Thoracic aorta (tissue), 2 donors: ENCODE measurements at places on chromosomes 5 and 9.

- H3K4me3 ChIP-seq: no peak overlapping the region
- H3K4me1 ChIP-seq: no peaks in the 10 kb centered on the region
These were observed 174.5 kb downstream of the DOCK8 start for GRCh38 chr9:389159-389558.

- H3K27me3 ChIP-seq: no peaks in the 10 kb centered on the region
- no peaks in the 10 kb centered on the region for H3K4me1 ChIP-seq
- no peak overlapping the region for H3K27ac ChIP-seq
- H3K36me3 ChIP-seq: no peaks in the 10 kb centered on the region
- DNase-seq: no peak
These were observed 177.0 kb upstream of the MVB12B start for GRCh38 chr9:126149661-126150060.

DNA sequence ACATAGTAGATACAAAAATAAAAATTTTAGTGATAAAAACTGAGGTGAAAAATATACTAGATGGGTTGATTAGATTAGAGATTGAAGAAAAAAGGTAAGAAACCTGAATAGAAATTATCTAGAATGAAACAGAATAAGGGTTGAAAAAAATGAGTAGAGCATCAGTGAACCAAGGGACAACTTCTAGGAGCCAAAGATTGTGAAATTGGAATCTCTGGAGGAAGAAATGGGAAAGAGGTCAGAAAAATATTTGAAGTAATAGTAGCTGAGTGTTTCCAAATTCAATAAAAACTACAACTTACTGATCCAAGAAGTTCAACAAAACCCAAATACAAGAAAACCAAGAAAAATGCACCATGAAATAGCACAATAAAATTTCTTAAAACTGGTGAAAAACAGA lies 116.6 kb upstream of the STARD4 start:
- no peaks in the 10 kb centered on the region for H3K36me3 ChIP-seq
- H3K4me3 ChIP-seq: no peak overlapping the region
- H3K27me3 ChIP-seq: no peaks in the 10 kb centered on the region
- no peak overlapping the region for H3K27ac ChIP-seq
- H3K4me1 ChIP-seq: peaks cover 10% of the 10 kb centered on the region

DNA sequence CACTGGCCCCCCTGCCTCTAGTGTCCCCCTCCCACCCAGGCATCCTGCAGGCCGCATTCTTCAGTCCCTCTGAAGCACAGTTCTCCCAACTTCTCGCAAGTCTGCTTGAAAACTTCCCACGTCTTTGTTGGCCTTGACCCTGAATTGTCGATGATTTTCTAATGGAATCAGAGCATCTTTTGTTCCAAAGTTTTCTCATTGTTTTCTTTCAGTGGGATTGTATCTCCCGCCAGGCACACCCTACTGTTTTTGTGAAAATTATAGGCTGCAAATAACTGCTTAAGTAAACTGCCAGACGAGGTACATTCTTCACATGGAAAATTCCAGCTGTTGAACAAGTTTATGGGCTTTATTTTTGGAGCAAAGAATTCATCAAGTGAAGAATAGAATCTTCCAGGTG lies 122.6 kb upstream of the SLC25A48 start:
- no peak for DNase-seq
- H3K27ac ChIP-seq: no peak overlapping the region
- no peaks in the 10 kb centered on the region for H3K27me3 ChIP-seq
- H3K4me3 ChIP-seq: no peak overlapping the region
- no peaks in the 10 kb centered on the region for H3K36me3 ChIP-seq
- no peaks in the 10 kb centered on the region for H3K4me1 ChIP-seq

DNA sequence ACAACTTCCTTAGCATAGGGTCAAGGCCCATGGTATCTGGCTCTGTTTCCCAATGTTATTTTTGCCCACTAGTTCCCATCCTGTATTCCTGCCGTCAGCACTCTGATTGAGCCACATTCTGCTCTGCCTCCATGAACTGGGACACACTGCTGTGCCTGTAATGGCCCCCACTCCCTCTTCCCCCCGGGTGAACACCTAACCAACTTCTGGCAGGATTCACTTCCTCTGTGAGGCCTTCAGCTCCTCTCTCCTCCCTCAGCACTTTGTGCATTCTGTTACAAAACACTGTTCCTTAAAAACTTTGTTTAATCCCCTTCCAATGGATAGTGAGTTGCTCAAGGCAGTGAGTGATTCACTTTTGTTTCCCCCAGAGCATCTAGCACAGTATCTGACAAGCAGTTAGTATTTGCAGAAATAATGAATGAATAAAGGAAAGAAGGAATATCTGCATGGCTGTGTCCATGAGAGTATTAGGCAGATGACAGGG lies 183.6 kb downstream of the EFNA5 start:
- H3K4me3 ChIP-seq: no peak overlapping the region
- H3K27me3 ChIP-seq: no peaks in the 10 kb centered on the region
- no peaks in the 10 kb centered on the region for H3K36me3 ChIP-seq
- no peaks in the 10 kb centered on the region for H3K4me1 ChIP-seq

GRCh38 chr9:114937516-114937915 lies 7.1 kb upstream of the TNFSF8 start:
- H3K4me1 ChIP-seq: peaks cover 8% of the 10 kb centered on the region
- no peak overlapping the region for H3K4me3 ChIP-seq
- no peak overlapping the region for H3K27ac ChIP-seq
- no peak for DNase-seq
- no peaks in the 10 kb centered on the region for H3K27me3 ChIP-seq

DNA sequence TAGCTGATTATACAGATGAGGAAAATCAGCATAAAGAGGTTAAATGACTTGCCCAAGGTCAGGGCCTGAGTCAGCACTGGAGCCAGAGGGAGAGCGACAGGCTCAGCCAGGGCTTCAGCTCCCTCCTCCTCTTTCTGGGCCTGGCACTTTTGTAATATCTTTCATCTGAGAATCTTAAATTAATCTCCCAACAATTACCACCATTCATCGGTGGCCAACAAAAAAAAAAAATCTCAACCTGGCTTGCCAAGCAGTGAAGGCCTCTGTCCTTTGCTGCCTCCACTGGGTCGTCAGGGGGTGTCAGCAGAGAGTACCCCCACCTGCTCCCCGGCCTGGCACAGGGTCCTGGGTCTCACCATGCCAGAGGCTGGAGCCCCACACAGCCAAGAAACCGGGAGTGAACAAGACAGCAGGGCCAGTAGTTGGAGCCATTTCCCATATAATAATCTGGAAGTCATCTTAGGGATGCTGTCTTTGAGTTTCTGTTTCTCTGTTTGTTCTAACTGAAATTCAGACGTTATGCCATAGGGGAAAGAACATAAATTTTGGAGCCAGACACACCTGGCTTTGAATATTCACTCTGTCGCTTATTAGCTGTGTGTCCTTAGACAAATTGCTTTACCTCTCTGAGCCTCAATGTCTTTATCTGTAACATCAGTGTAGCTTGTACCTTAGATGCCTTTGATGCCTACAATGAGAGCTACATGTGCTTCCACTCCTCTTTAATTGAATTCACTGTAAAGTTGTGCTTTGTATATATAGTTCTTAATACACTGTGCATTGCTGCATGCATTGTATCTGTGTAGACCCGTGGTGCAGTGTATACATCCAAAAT lies 299.9 kb upstream of the MSX2 start:
- DNase-seq: no peak
- H3K4me3 ChIP-seq: no peak overlapping the region
- no peaks in the 10 kb centered on the region for H3K36me3 ChIP-seq

GRCh38 chr5:90171466-90171865 lies 238.1 kb downstream of the CETN3 start:
- H3K36me3 ChIP-seq: no peaks in the 10 kb centered on the region
- no peak overlapping the region for H3K27ac ChIP-seq
- peaks cover 18% of the 10 kb centered on the region for H3K4me1 ChIP-seq
- no peak overlapping the region for H3K4me3 ChIP-seq

DNA sequence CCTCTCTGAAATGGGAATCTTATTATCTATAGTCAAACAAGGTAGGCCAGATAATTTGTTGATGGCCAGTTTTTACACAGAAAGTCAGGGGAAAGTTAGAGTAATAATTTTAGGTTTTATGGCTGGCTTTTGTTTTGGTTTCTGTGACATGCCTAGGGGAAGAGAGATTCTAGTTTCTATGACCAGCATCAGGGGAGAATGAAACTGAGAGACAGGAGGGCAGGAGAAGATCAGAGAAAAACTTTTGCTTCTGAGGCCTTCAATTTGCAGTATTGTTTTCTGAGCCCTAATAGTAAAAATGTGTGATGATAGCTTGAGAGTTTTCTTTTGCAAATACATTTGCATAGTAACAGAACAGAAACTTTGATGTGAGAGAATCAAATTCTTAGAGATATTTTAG lies 564.3 kb downstream of the ZNF608 start:
- no peaks in the 10 kb centered on the region for H3K4me1 ChIP-seq
- no peaks in the 10 kb centered on the region for H3K36me3 ChIP-seq
- no peak overlapping the region for H3K4me3 ChIP-seq
- H3K27me3 ChIP-seq: no peaks in the 10 kb centered on the region

- H3K4me1 ChIP-seq: no peaks in the 10 kb centered on the region
- DNase-seq: no peak
- no peak overlapping the region for H3K27ac ChIP-seq
- H3K36me3 ChIP-seq: no peaks in the 10 kb centered on the region
- H3K27me3 ChIP-seq: no peaks in the 10 kb centered on the region
- H3K4me3 ChIP-seq: no peak overlapping the region
These were observed 87.5 kb downstream of the TRPM6 start for GRCh38 chr9:74800226-74800625.

DNA sequence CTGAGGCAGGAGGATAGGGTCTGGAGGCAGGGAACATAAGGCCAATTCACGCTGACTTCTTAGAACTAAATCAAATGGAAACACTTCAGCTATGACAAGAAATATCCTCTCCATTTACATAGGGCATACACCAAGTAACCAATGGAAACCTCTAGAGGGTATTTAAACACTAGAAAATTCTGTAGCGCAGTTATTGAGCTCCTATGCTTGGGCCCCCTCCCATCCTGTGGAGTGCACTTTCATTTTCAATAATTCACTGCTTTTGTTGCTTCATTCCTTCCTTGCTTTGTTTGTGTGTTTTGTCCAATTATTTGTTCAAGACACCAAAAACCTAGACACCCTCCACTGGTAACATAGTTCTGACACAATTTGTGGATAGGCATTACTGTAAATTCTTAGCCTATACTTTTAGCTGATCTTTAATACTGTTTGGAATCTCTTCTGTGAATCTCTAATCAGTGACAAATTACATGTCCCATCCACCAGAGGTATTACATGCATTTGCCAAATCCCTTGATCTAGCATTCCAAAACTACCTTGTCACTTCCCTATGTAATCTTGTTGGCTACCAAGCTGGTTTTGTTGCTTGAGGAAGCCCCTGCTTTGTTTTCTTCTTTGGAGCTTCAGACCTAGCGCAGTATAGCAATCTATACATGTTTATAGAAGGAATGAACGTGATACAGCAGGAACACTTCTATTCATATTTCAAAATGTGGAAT lies 61.6 kb downstream of the ST8SIA4 start:
- no peak overlapping the region for H3K4me3 ChIP-seq
- no peaks in the 10 kb centered on the region for H3K27me3 ChIP-seq
- no peak for DNase-seq
- no peaks in the 10 kb centered on the region for H3K36me3 ChIP-seq
- H3K27ac ChIP-seq: no peak overlapping the region

- H3K36me3 ChIP-seq: no peaks in the 10 kb centered on the region
- H3K4me3 ChIP-seq: no peak overlapping the region
- no peaks in the 10 kb centered on the region for H3K4me1 ChIP-seq
- H3K27me3 ChIP-seq: no peaks in the 10 kb centered on the region
These were observed 21.3 kb downstream of the PRDM9 start for GRCh38 chr5:23528677-23529076.

DNA sequence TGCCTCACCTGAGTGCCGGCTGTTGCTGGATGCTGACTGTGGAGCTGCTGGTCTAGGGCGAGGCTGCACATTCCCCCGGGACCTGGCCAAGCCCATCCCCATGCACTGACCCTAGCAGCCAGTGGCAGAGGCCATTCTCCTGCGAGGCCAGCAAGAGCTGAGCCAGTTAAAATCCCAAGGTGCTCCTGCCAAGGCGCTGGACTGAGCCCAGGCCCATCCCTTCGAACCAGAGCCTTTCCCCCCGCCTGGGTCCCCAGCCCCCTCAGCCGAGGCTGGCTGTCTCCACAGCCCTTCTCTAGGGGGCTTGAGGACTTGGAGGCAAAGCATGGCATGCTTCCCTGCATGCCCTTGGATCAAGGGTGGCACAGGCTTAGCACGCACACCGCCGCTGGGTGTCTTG lies 1.6 kb downstream of the ADAMTSL2 start:
- H3K4me1 ChIP-seq: peaks cover 16% of the 10 kb centered on the region
- DNase-seq: no peak
- H3K27me3 ChIP-seq: no peaks in the 10 kb centered on the region
- H3K27ac ChIP-seq: no peak overlapping the region

- H3K27me3 ChIP-seq: no peaks in the 10 kb centered on the region
- H3K4me3 ChIP-seq: peak overlapping the region; percentile 12
- no peak for DNase-seq
- H3K4me1 ChIP-seq: peaks cover 24% of the 10 kb centered on the region
- no peaks in the 10 kb centered on the region for H3K36me3 ChIP-seq
These were observed 29.6 kb downstream of the SPRY4 start for GRCh38 chr5:142295084-142295758.

DNA sequence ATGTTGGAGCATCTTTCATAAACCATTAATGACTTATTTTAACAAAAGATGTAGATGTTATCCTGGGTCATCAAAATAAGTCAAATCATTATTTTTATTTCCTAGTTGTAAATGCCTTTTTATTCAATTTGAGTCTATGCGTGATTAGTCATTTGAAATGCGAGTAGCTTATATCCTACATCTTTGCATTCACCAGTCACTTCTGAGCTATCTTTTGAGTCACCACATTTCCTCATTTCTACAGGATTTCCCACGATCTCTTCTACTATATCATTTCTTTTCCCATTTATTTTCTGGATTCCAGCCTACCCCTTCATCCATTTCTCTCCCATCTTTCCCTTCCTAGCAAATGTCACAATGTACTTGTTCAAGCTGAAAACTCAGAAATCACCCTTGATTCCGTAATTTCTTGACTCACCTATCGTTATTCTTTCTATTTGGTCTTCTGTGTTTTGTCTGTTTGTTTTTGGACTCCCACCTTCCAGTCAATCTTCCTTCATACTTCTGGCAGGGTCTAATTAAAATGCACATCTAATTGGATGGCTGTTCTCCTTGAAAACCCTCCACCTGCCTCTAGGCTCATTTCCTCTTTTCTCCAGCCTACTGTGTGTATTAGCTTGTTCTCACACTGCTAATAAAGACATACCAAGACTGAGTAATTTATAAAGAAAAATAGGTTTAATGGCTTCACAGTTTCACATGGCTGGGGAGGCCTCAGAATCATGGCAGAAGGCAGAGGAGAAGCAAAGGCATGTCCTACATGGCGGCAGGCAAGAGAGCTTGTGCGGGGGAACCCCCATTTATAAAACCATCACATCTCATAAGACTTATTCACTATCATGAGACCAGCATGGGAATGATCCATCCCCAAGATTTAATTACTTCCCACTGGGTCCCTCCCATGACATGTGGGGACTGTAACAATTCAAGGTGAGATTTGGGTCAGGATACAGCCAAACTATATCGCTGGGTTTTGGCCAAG lies 112.4 kb downstream of the MEF2C start:
- DNase-seq: no peak
- peaks cover 33% of the 10 kb centered on the region for H3K4me1 ChIP-seq
- H3K4me3 ChIP-seq: no peak overlapping the region
- H3K27ac ChIP-seq: no peak overlapping the region

GRCh38 chr5:2686321-2687124 lies 65.0 kb downstream of the IRX2 start:
- no peaks in the 10 kb centered on the region for H3K4me1 ChIP-seq
- H3K36me3 ChIP-seq: no peaks in the 10 kb centered on the region
- no peak overlapping the region for H3K4me3 ChIP-seq
- no peaks in the 10 kb centered on the region for H3K27me3 ChIP-seq
- no peak for DNase-seq

- H3K4me3 ChIP-seq: no peak overlapping the region
- H3K27ac ChIP-seq: no peak overlapping the region
- no peaks in the 10 kb centered on the region for H3K27me3 ChIP-seq
- no peaks in the 10 kb centered on the region for H3K36me3 ChIP-seq
- DNase-seq: no peak
- no peaks in the 10 kb centered on the region for H3K4me1 ChIP-seq
These were observed 549.1 kb downstream of the MTRR start for GRCh38 chr5:8418049-8418426.
